ENCODE measurements at places on chromosomes 2 and 18.

DNA sequence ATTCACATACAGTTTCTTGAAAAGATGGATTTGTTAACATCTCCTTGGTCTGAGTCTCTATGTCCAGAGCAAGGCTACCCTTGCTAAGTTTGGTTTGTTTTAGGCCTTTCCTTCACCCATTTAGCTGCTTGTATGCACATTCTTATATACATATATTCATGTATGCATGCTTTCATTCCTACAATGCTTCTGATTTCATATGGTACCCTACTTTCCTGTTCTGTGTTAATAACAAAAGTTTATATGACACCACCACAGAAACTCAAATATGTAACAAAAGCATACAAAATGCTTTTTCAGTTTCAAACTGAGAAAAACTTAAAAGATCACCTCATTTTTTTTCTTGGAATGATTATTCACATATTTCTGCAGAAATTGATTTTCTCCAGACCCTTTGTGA is 39.4 kb downstream of the OSGEPL1 start:
- DNase-seq = no peak
- no peaks in the 10 kb centered on the region for H3K4me1 ChIP-seq
- H3K4me3 ChIP-seq = no peak overlapping the region
- H3K27ac ChIP-seq = no peak overlapping the region

- peaks cover 8% of the 10 kb centered on the region for H3K36me3 ChIP-seq
- H3K4me1 ChIP-seq = no peaks in the 10 kb centered on the region
- H3K27me3 ChIP-seq = no peaks in the 10 kb centered on the region
These were observed 94.2 kb upstream of the DLX2 start for GRCh38 chr2:172196768-172197431.

DNA sequence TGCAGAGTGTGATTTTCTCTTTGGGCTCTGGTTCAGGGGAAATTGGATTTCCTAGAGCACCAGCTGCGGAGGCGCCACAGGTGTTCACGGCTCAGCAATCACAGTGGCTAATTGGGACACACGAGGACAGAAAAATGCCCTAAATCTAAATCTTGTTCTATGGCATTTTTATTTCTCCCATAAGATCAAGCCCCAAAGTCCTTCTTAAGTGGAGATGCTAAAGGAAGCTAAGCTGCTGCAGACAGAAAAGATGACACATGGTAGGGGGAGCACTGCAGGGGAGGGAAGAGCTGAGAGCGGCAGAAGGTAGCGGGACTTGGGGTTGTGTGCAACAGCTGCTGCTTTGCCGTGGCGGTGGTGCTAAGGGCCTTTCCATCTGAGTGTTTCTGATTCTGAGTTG is 280.6 kb downstream of the MYT1L start:
- no peak overlapping the region for H3K27ac ChIP-seq
- H3K36me3 ChIP-seq = no peaks in the 10 kb centered on the region
- H3K4me3 ChIP-seq = no peak overlapping the region
- no peaks in the 10 kb centered on the region for H3K4me1 ChIP-seq
- H3K27me3 ChIP-seq = no peaks in the 10 kb centered on the region

GRCh38 chr2:101408925-101409324 is 21.6 kb upstream of the CREG2 start:
- no peaks in the 10 kb centered on the region for H3K36me3 ChIP-seq
- no peak for DNase-seq
- no peak overlapping the region for H3K4me3 ChIP-seq
- H3K27ac ChIP-seq = no peak overlapping the region

Measured in progenitor cell of endocrine pancreas (in vitro differentiated cells).